ENCODE measurements at places on chromosomes 1 and 21.

- DNase-seq = no peak
Observed at GRCh38 chr1:29960156-29960755, 723.9 kb downstream of the PTPRU start.

- DNase-seq = no peak
Observed at GRCh38 chr1:39943471-39944290, 11.3 kb upstream of the MFSD2A start.

DNA sequence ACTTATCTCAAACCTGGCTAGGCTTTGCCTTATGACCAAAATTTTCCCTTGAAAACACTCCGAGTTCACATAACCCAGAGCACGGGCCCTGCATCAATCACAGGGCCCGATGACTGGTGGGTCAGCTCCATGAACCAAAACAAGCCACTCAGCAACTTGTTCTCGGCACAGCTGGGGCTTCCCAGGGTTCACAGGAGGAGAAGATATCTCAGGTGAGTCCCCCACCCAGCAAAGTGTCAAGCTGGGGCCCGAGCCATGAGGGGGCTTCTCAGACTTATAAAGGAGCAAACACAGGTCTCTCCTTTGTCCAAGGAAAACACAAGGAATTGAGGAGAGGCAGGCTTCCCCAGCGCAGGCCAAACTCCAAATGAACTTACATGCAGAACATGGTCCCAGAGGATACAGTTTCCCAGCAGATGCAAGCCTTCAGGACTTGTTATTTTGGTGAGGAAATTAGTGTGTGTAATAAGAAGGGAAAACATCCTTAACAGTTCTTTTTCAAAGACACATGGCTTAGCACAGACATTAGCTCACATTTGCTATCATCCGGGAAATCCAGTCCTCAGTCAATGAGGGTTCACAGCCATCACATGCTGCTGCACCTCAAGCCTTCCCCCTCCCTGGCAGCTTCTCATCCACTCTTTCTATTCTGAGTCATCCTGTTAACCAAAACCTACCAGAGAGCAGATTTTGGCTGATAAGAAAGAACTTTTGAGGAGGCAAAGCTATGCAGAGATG is 98.1 kb upstream of the NFIA start:
- DNase-seq = no peak

GRCh38 chr1:207077470-207078377 is 10.9 kb upstream of the C4BPB start:
- no peak for DNase-seq

- no peak for DNase-seq
Observed at GRCh38 chr1:227889047-227889862, 58.5 kb downstream of the WNT9A start.

- no peak for DNase-seq
Observed at GRCh38 chr1:98668733-98669132, 7.2 kb downstream of the SNX7 start.

GRCh38 chr1:202553560-202554038 is 156.7 kb downstream of the SYT2 start:
- no peak for DNase-seq

DNA sequence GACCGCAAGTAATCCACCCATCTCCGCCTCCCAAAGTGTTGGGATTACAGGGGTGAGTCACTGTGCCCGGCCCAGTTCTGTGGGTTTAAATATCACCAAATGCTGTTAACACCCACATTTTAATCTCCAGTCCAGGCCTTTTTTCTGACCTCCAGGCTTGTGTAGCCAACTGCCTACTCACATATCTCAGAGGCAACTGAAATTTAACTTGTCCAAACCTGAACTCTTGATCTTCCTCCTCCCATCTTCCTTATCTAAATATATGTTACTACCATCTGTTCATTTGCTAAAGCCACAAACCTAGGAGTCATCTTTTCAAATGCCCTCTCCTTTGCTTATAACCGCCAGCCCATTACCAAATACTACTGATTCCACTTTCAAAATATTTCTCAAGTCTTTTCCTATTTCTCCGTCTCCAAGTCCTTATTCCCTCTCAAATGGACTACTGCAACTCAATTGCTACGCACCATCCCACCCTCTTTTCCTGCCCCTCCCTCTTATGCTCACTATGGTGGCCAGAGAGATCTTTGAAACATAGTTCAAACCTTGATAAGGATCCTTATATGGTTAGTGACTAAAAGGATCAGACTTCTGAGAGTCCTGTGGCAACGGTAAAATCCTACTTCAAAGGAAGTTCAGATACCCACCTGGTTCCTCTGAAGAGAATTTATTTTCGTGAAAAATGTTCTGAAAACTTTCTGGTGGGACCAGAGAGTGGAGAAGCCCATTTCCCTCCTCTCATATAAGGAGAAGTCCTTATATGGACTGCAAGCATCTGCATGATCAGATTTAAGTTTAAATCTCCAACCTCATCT is 78.5 kb upstream of the CDC42BPA start:
- DNase-seq = no peak

GRCh38 chr1:180594723-180595122 is 36.0 kb downstream of the OVAAL start:
- DNase-seq = no peak

DNA sequence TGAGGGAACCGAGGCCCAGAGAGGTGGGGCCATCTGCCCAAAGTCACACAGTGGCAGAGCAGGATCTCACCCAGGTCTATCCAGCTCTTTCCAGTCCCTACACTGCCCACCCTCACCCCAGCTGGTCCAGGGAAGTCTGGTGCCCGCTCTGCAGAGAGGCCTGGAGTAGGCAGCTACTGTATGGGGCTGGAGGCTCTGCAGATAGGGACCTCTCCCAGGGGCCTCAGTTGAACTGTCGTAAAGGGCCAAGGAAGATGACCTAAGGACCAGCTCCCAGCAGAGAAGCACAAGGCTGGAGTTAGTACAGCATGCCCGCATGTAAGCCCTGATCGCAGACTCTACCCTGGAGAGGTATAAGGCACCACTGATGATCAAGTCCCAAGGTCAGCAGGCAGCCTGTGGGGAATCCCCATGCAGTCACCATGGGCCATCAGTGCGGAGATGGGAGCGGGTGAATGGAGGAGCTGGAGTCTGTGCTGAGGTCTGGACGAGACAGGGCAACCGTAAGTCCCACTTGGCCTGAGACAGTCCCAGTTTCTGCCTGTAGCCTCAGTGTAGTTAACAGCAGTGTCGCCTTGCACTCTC is 320.2 kb downstream of the MATN1 start:
- no peak for DNase-seq

DNA sequence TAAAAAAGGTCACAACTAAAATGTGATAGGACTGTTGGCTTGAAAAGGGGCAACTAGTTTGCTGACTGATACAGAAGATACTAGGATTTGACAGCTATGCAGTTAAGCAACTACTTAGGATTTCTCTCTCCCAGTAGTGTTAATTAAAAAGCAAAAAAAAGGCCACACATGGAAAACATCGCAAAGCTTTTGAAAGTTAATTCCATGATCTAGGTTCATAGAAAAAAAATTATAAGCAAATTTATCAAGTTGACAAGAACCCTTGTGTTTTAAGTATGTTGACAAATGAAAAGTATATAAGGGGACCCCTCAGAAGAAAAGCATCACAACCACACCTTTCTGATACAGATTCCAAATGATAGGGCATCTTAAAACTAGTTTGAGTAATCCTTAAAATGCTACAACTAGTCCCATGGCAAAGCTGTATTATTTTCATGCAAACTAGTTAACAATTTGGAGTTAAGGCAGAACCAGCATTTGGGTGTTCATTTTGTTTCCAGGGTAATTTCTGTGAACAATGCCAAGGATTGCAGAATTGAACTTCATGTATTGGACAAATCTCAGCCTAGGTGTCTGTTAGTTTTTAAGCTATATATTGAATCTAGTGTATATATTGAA is 4.1 kb downstream of the PNRC2 start:
- no peak for DNase-seq

DNA sequence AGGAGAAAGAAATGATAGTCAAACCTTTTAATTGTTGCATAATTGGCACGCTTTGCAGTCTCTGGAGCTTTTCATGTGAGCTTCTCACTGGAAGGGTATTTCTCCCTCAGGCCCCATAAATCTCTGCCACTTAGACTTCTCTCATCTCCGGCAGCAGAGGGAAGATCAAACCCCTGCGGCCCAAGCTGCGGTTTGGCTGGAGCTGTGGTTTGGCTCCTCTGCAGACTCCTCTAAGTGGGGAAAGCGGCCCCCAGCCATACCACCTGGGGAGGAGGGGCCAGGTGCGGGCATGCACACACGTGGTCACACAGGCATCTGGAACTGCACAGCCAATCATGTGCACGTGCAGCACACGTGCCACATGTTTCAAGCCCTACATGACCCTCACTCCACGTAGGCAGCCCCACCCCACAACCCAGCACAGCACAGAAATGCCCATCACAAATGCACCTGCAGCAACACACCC is 58.3 kb downstream of the UBE2T start:
- peak; percentile 42 for DNase-seq

GRCh38 chr1:204342310-204342709 is 17.4 kb downstream of the PLEKHA6 start:
- DNase-seq = no peak

DNA sequence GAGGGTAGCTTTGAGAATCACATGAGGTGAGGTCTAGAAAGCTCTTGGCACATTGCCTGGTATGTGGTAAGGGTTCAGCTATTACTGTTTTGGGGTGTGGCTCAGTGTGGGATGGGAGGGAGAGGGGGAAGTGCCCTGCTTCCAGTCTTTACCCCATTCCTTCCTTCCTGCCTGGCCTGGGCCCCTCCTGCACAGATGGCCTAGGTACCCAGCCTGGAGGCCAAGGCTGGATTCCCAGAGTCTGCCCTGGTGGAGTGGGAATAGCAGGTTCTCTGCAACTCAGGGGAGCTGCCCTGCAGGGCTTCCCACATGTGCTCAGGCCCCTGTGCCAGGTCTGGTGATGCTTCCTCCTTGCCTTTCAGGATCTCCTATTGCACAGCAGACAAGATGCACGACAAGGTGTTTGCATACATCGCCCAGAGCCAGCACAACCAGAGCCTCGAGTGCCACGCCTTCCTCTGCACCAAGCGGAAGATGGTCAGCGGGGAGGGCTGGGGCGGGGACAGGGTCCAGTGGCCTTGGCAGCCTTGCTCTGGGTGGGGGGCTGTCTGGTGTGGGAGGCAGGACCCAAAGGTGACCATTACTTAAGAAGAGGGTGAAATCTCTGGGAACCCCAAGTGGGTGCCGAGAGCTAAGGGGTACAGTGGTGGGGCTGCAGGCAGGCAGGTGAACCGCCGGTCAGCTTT is 13.5 kb downstream of the LDLRAP1 start:
- no peak for DNase-seq
